ENCODE measurements at places on chromosomes 3 and 15.
A peak's percentile ranks its signal among the peaks of the same experiment; 100 is the strongest.

GRCh38 chr3:126261037-126261436 is 80.7 kb upstream of the ALDH1L1 start:
- no peak for DNase-seq

GRCh38 chr3:123535580-123535979 is 49.3 kb downstream of the HACD2 start:
- DNase-seq, result no peak

DNA sequence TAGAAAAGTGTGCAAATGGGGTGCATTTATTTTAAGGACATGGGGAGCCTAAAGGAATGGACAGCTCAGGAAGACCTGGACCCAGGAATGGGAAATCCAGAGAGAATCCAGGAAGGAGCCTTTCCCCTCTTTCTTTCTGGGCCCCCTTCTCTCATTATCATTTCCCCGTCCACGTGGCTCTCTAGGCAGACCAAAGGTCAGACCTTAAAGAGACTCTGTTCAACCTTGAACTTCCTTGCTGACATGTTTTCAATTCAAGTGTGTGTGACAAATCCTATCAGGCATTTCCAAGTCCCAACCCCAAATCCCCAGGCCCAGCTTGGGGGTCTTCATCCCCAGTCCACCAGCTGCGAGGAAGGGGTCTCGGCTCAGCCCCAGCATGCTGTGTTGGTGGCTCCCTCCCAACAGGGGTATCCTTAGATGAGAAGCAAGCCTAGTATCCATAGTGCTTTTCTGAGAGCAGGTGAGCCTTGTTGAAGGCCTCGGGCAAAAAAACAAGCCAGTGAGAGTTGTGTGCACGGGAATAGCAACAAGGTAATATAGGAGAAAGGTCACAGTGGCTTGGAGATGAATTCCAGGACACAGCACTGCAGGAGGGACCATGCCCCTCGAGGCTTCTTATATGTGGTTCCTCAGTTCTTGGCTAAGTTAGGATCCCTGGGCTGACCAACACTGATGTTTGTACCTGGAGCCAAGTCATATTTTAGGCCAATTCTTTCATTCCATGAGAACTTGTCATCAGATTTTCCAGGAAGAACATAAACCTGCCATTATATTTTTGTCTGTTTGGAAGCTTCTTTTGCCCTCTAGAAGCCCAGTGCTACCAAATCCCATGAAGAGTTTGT is 130.0 kb downstream of the ASB7 start:
- DNase-seq, result no peak

DNA sequence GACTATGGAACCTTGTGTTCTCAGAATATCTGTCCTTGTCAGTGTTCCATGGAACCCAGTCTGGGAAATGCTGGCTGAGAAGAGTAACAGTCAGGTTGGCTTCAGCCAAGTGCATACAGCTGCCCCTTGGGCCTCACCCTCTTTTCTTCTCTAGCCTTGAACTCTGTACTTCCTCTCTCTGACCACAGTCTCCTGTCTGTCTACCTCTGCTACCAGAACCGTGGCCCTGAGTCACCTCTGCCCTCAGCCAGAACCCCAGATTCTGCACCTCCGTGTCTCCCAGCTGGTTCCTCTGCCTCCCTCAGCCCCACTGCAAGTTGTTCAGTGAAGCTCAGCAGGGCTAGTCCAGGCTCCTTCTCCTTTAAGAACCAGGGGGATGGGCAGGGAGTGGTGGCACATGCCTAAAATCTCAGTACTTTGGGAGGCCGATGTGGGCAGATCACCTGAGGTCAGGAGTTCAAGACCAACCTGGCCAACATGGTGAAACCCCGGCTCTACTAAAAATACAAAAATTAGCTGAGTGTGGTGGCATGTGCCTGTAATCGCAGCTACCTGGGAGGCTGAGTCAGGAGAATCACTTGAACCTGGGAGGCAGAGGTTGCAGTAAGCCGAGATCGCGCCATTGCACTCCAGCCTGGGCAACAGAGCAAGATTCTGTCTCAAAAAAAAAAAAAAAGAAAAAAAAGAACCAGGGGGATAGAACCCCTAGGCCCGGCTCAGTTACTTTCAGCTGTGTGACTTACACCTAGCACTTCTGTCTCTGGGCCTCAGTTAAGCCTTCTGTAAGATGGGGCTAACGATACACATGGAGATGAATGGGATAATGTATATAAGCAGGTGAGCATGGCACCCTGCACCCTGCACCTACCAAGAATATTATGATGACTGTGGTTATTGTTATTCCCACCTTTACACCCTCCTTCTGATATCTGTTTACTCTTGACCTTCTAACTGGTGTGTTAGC is 24.3 kb upstream of the TATDN2 start:
- no peak for DNase-seq

GRCh38 chr3:27134171-27134796 is 234.9 kb downstream of the NEK10 start:
- DNase-seq, result peak; percentile 39

DNA sequence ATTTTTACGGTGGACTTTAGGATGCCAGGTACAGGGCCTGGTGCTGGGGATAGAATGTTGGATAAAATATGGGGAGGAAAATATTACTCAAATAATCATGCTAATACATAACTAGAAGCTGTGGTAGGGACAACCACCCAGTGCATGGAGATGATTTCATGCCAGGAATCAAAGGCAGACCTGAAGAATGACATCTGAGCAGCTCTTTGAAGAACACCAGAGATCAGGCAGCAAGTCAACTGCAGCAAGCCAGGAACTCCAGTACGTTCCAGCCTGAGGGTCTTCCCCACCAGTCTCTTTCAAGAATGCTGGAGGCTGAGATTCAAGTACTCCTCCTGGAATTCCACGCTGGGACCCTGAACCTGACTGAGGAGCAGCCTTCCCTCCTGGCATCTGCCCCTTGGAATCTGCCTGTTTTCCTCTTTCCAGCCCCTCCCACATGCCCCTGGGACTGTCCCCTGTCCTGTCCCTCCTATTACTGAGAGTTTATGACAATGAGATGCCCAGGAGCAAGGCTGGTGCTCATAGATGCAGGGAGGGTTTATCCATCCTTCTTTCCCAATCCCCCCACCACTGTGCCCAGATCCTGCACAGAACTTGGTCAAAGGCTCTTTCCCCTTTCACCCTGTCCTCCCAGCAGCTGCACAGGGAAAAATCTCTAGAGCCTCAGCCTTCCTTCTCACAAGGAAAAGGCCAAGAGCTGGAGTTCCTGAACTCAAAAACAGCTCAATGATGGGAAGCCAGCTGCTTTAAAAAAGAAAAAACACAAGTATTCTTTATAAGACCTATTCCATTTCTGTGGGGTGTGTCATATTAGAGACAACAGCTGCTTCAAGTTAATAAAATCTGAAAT is 68.0 kb downstream of the PDZRN3 start:
- no peak for DNase-seq

DNA sequence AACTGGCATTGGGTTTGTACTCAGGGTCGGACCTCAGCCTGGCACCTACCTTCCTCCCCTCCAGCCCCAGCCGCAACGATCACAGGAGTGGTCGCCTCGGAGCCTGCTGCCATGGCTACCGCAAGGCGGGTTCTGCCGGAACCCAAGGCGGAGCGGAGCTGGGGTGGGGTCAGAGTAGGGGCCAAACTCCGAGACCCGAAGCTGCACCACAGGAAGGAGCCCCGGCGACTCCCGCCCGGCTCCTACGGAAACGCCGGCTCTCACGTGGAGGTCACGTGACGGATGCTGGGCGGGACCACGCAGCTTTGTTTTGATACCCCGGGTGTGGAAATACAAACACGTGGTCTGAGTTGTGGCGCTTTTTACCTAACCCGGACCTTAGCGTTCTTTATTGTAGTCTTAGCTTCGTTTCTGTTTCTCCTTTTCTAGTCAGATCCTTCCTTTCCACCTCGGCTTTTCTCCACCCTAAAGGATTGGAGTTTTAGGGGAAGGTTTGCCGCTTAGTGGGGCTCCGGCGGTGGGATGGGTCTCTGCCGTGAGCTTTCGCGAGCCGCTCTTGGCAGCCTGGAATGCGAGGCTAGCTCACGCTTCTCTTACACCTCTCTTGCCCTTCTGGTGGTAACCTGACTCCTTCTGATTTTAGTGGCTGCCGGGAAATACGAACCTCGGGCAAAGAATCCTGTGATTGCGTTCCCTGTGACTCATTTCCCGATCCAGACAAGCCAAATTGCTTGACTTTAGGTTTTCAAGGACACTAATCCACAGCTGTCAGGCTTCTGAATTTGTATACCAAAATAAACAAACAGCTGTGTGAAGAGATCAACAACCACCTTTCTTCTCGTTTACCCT is at the start of gene HSPBAP1:
Gene HSPBAP1, minus strand, starts transcription at position 264 of the 849 bp plus-strand sequence. Its CDS starts 151 bp downstream, at position 113.
- DNase-seq, result peak; percentile 94

DNA sequence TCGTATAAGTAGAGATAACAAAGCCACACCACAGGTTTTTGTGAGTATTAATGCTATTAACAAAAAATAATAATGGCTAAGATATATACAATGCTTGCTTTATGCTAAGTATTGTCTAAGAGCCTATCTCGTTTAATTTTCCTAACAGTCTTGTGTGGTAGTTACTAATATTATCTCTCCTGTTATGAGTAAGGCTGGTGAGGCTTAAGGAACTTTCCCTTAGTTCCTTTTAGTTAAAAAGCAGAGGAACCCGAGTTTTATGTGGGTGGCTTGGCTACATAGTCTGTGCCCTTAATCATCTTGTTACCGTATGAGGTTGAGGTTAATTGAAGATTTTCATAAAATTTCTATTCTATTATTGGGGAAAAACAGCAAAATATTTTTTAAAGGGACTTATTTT is 218.4 kb downstream of the SOX2 start:
- DNase-seq, result no peak

DNA sequence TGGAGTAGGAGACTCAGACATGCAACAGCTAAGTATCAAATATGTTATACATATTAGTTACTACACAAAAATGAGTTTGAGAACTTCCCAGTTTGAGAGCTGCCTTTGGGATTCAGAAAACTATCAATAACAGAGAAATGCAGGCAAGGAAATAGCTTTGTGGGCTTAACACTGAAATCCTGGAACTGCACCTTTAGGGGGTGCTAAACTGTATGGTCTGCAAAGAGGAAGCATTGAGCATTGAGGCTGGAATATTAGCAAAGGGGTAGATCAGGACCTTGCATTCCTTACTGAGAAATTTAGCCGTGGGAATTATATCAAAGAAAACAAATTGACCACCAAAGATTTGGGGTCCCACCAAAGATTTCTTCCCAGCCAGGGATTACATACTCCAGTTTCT is 580.0 kb downstream of the ZNF385D start:
- DNase-seq, result no peak

DNA sequence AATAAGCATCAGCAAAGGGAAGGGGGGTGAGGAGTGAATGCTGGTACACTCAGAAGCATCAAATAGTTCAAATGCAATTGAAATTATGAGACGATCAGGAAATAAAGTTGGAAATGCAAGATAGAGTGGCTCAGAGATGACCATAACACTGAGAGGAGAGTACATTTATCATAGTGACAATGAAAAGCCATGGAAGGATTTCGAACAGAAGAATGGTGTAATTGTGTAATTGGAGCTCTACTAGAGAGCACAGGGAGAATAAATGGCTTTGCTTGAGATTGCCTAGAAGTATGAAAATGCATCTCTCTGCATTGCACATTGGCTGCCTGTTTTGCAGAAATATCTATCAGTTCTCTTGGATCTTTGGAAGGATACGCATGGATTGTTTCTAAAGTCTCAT is 163.3 kb downstream of the TP63 start:
- no peak for DNase-seq

GRCh38 chr3:30503446-30503845 is 103.0 kb upstream of the TGFBR2 start:
- DNase-seq, result no peak

- no peak for DNase-seq
Measured at GRCh38 chr15:42704492-42704926, 32.4 kb downstream of the CDAN1 start.

DNA sequence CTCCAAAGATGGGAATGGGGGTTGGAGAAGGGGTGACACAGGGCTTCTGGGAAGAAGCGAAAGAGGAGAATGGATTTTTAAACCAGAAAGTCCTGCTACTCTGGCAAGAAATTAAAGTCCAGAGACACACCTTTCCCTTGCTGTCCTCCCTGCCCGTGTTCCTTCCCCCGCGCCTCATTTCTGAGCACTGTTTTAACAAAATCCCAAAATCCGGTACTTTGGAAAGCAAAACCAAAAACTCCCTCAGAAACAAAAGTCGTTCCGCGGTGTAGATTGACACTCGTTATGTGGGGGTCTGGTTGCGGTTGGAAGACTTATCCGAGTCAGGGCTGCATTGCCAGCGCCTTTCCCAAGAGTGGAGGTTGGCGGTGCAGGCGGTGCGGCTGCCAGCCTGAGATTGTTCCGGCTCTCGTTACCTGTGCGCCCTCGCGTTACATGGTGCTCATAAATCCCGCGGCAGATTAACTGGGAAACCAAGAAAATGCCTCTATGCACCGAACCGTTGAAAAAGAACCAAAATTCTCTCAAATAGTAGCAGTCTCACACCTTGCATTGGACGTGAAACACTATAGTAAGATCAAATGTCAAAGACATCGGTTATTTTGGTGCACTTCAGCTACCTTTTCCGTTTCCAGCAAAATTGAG is 217.7 kb downstream of the MEIS2 start:
- DNase-seq, result no peak

- DNase-seq, result no peak
Measured at GRCh38 chr3:122937745-122938144, 89.8 kb downstream of the SEMA5B start.

DNA sequence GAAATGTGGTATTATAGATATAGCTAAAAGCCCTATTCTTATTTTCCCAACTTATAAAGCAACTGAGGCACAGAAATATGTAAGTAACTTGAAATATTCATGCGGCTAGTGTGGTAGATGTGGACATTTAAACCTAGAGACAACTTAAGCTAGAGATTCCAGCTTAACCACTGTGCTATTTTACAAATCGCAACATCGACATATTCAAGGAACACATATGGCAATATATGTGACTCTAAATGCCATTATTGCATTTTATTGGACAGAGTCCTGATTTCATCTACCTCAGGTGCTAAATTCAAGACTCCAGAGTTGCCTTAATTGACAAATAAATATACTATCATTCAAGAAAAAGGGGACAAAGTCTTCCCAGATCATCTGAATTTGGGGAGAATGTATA is 442.3 kb downstream of the NLGN1 start:
- no peak for DNase-seq

GRCh38 chr15:25989327-25989726 is 126.2 kb upstream of the ATP10A start:
- DNase-seq, result no peak

- no peak for DNase-seq
Measured at GRCh38 chr15:37045859-37046740, 54.2 kb downstream of the MEIS2 start.

GRCh38 chr15:22224241-22224671 is 143.9 kb downstream of the OR4M2 start:
- DNase-seq, result peak; percentile 80

DNA sequence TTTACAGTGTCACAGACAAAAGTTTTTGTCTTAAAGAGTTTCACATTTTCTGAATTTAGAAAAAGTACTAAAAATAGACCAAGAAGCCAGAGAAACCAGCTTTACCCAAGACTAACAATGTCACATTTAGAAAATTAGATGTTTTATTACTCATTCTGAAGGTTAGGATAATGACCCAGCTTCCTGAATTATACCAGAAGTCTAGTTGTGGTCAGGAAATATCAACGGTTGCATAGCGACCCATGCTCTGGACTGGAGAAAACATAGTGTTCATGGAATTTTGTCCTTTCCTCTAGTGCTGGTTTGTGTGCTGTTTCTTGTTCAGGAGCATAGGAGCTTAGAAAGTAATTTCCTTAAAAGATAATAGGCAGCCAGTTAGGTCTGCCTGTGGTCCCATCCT is 59.0 kb downstream of the DPPA2 start:
- DNase-seq, result no peak

Measured in posterior cingulate gyrus (tissue), 11 donors.